ENCODE measurements at places on chromosomes 2 and 18. TPM values are rescaled to one million over a fixed set of nuclear protein-coding genes. Genes with fewer than 3 reads are reported as not detected.

The TEX44 gene
- total RNA-seq: not detected

The POTEE gene
- total RNA-seq: not detected

DNA sequence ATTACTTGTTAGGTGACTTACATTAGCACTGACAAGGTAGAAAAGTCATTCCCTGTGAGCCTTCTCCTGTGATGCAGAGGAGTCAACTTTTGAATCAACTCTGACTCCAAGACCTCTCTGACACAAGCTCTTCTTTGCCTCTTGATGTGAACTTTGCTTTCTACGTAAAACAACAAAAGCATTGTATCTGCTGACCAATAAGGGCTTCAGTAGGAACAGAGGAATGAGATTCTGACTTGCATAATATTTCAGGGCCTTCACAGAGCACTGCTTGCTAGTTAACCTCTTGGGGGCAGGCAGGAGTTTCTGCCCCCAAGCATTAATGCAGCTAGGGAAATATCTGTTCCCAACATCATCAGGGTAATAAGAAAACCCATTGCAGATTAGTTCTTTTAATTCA is 791.5 kb downstream of the BCL11A start:
- DNase-seq: no peak

GRCh38 chr2:229446350-229446749 is 175.3 kb upstream of the PID1 start:
- DNase-seq: no peak

- DNase-seq: no peak
Observed at GRCh38 chr2:101717071-101717845, 19.8 kb downstream of the MAP4K4 start.

The YIPF4 gene
- 5.8 TPM for total RNA-seq

Data from G401 (cell line).